Central memory CD8-positive, alpha-beta T cell (primary cell): ENCODE measurements at places on chromosomes 12 and 14.

- DNase-seq: no peak
Observed at GRCh38 chr14:69401841-69402240, 3.3 kb downstream of the SLC39A9 start.

GRCh38 chr12:84974155-84974815 is 61.7 kb upstream of the SLC6A15 start:
- DNase-seq: no peak

GRCh38 chr14:61343991-61344405 is 22.6 kb downstream of the PRKCH start:
- no peak for DNase-seq

GRCh38 chr12:26467351-26467750 is 272.0 kb downstream of the SSPN start:
- no peak for DNase-seq

GRCh38 chr14:58607131-58607951 is 30.4 kb upstream of the DACT1 start:
- DNase-seq: no peak

GRCh38 chr12:50545786-50546185 is 41.0 kb downstream of the DIP2B start:
- no peak for DNase-seq

GRCh38 chr14:65943916-65944410 is 531.4 kb downstream of the FUT8 start:
- no peak for DNase-seq

DNA sequence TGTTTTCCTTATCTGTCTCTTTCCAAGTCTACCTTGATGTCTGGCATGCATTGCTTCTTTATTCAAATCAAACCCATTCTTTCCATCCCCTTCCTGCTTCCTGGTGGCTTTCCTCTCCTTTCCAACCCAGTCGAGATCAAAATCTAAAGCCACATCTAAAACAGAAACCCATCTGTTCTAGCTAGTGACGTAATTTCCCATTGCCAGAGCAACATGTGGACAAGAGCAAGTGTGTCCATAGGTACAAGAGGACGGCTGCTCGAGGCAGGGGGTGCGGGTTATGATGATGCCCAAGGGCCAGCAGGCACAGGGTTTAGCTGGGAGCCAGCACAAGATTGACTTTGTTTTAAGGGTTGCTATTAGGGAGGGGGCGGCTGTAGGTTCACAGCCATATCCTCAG is 7.0 kb downstream of the KRT80 start:
- no peak for DNase-seq

GRCh38 chr14:21258005-21258888 is 11.0 kb downstream of the HNRNPC start:
- no peak for DNase-seq

DNA sequence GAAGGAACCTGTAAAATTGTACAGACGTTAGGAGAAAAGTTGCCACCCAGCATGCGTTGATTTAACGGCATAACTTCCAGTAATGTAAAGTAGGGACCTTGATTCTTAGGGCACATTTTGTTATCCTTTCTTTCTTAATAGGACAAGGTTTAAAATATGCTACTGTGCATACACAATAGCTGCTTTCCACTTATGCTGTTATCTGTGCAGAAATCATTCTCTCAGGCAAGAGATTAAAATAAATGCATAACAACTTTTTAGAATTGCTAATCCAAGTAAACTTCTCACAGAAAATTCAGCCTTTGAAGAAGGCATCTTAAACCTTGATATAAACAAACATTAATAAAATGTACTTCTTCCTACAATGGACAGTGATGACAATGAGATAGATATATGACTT is 16.0 kb upstream of the PTCSC3 start:
- DNase-seq: no peak

DNA sequence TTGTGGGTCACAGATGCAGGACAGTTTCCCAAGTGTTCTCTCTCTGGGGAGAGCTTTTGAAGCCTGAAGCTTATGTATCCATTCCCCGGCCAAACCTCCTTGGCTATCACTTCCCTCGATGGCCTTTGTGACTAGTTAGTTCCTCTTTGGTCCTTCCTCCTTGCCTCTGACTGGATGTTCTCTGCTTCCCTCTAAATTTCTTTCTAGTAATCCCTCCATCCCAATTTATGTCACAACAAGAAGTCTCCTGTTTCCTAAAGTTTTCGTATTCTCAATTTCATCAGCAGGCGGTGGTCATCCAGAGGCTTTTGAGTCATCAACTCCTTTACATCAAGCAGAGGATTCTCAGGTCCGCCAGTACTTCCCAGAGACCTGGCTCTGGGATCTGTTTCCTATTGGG is 27.5 kb downstream of the A2ML1 start:
- DNase-seq: no peak

GRCh38 chr12:107396991-107397390 is 288.6 kb upstream of the PWP1 start:
- no peak for DNase-seq

DNA sequence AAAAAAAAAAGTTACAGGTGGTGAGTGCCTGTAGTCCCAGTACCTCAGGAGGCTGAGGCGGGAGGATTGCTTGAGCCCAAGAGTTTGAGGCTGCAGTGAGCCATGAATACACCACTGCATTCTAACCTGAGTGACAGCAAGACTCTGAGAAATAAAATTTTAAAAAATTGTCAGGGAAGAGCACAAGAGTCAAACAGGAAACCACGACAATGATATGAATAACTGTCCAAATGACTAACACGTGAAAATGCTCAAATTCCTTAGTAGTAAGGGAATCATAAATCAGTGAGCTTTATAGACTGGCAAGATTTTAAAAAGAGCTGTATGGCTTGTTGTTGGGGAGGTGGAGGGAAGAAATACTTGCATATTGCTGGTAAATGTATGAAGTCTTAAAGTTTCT is 12.9 kb upstream of the ASPG start:
- DNase-seq: no peak

GRCh38 chr12:9237286-9237685 is 29.1 kb upstream of the PZP start:
- DNase-seq: no peak

DNA sequence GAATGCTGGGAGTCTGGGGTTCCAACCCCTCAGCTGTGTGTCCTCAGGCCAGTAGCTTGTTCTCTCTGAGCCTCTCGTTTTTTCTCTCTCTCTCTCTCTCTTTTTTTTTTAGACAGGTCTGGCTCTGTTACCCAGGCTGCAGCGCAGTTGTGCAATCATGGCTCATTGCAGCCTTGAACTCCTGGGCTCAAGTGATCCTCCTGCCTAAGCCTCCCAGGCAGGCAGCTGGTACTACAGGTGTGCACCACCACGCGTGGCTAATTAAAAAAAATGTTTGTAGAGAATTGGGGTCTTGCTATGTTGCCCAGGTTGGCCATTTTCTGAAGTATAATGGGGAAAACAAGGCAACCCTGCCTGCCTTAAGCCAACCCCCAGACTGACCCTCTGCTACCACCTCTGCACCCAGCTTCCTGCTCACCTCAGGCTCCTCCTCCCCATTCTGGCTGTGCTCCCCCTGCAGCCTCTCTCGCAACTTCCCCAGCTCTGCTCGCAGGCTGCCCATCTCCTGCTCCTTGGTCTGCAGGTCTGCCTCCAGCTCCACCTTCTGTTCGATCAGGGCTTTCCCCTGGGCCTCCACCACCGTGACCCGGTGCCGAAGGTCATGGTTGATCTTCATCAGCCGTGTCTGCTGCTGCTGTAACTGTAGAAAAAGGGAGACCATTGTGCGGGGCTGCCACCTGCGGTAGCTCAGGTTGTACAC is 35.2 kb downstream of the RILPL1 start:
- no peak for DNase-seq

DNA sequence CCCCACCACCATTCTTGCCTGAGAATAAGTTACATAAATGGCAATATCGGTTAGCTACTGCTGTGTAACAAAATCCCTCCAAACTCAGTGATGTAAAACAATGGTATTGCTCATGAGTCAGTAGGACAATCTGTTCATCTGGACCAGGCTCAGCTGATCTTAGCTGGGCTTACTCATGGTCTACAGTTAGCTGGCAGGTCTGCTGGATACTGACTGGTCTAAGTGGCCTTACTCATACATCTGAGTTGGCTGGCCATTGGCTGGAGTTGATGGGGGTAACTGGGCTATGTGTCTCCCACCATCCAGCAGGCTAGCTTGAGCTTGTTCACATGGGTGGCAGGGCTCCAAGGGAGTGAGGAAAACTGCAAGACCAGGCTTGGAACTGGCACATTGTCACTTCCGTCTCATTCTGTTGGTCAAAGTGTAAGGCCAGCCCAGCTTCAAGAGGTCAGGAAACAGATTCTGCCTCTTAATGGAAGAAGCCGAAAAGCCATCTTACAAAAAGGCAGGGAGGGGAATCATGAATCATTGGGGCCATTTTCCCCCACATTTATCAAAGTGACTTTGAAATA is 56.7 kb upstream of the CHGA start:
- DNase-seq: no peak

DNA sequence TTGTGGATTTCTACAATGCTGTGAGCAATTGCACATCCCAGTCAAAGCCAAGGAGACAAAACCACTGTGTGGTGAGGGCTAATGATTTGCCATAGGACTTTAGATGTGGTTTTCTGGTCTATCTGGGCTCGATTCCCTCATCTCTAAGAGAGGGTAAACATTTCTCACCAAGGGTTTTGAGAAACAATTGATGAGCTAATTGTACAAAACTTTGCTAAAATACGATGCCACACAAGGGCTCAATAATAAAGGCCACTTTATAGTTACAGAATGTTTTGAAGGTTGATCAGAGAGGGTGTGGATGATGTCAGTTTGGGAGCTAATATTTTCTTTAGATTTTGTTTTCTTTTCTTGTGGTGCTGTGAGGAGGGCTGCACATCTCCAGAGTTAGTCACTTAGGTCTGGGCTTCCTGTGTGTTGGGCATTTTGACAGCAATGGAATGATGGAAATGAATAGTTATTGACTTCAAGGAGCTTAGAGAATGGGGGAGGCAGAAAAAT is 60.8 kb upstream of the SLC38A4 start:
- no peak for DNase-seq

GRCh38 chr12:101475751-101476305 is 692 bp downstream of the SPIC start:
- DNase-seq: no peak

- no peak for DNase-seq
Observed at GRCh38 chr12:10967409-10967808, 19.3 kb downstream of the TAS2R50 start.

DNA sequence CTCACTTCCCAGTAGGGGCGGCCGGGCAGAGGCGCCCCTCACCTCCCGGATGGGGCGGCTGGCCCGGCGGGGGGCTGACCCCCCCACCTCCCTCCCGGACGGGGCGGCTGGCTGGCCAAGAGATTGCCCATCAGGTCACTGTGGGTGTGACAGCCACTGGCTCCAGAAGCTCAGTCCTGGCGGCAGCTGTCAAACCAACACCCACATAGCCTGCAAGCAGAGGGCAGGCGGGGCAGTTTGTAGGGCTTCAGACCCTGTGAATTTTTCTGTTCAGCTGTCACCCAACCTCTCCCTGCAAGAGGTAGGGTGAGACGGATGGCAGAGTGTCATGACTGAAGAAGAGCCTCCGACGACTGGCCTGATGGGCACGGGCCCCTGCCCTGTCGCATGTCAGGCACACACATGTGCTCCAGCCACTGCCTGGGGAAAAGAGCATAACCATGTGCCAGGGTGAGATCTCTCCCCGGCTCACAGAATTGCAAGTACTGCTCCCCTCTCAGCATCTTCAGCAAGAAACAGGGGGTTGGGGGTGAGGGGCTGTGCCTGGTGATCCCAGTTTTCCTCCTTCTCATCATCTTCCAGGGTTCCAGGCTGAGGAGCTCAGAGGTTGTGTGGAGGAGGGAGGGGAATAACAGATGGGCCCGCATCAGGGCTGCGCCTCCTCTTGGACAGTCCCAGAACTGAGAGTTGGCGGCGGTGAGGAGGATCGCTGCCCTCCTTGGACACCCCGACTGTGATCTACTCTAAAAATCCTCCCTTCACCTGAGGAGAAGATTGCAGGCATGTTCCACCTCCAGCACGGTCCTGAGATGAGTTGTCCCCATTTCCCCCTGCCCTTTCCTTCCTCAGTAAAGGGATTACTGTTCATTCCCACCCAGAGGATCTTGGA is 11.2 kb upstream of the PRPH start:
- no peak for DNase-seq

GRCh38 chr12:50580436-50580835 is 75.7 kb downstream of the DIP2B start:
- no peak for DNase-seq

- DNase-seq: no peak
Observed at GRCh38 chr12:117159674-117160073, 30.6 kb downstream of the FBXO21 start.

DNA sequence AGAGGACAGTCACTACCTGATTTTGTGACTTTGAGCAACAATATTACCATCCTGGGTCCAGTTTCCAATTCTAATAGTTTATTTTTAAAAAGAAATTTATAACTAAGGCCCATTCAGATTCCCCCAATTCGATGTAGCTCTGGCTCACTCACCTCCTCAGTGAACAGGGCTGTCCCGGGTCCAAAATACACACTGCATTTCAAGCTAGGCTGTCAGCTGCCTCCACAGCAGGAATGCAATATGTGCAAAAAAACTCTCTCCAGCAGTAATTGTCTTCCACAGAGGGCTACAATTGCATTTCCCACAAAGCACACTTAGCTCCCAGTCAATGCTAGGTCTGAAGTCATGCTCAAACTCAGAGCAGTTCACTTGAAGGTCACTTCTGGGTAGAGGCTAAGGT is 39.3 kb upstream of the ZNF641 start:
- no peak for DNase-seq

DNA sequence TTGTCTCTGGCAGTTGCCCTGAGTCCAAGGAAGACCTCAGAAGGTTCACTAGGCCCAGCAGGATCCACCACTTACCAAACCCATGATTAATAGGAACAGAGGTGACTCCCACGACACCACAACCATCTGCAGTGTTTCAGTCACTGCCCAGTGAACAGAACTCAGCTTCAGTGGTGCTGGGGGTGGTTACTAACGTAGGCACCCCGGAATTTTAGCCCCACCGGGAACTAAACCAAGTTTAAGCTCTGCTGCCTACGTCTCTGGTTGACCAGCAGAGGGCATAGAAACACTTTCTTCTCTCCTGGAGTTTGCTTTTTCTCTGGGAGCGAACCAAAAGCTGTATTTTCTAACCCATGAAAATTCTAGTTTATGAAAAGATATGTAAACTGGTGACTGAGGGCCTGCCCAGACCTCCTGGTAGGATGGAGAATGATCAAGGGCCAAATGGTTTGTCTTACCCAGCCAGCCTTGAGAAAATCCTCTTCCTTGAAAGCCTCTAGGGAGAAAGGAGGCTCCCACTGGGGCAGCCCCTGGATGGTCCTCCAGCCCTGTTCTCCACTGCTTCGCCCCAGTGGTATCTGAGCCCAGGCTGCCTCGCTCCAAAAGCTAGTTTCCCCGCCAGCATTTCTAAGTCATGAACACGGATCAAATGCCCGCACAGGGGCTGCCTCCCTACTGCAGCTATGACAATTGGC is 379.8 kb downstream of the DPF3 start:
- no peak for DNase-seq

GRCh38 chr12:132494294-132495164 is 4.6 kb downstream of the FBRSL1 start:
- DNase-seq: no peak

- DNase-seq: no peak
Observed at GRCh38 chr12:122147514-122148290, 26.3 kb downstream of the IL31 start.

- DNase-seq: no peak
Observed at GRCh38 chr14:50242566-50243310, 11.4 kb upstream of the SOS2 start.
